Right renal pelvis (tissue), 4 donors: ENCODE measurements at places on chromosomes 16 and 17. TPM values are rescaled to one million over a fixed set of nuclear protein-coding genes. Genes with fewer than 3 reads are reported as not detected.
A peak's percentile ranks its signal among the peaks of the same experiment; 100 is the strongest.

GRCh38 chr17:38706505-38707216 is 1.6 kb downstream of the MLLT6 start:
- DNase-seq, result no peak

- no peak for DNase-seq
These were observed 825.4 kb downstream of the KCNJ18 start for GRCh38 chr17:22517716-22518115.

GRCh38 chr16:2777903-2778629 is 986 bp upstream of the ELOB start:
- peak; percentile 24 for DNase-seq

DNA sequence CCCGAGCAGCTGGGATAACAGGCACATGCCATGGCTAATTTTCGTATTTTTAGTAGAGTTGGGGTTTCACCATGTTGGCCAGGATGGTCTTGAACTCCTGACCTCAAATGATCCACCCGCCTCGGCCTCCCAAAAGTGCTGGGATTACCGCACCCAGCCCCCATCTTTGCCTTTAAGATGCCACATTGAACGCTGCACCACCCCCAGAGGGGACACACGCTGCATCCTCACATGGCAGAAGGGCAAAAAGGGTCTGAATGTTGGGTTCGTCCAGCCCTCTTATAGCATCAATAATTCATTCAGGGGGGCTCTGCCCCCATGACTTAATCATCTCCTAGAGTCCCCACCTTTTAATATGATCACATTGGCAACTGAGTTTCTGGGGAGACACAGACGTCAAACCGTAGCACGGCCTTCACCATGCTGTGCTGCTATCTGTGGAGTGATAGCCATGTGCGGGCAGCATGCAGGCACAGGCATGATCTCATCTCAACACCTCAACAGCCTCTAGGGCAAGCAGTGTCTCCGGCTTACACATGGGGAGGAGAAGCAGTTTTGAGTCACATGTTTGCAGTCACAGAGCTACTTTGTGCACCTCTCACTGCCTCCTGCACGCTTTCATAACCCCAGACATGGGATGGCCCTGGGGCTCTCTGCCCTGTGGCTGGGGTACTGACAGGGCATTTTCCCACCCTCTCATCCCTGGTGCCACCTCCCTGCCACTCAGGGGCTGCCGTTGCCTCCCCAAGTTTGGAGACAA is 30.0 kb downstream of the IL21R start:
- no peak for DNase-seq

DNA sequence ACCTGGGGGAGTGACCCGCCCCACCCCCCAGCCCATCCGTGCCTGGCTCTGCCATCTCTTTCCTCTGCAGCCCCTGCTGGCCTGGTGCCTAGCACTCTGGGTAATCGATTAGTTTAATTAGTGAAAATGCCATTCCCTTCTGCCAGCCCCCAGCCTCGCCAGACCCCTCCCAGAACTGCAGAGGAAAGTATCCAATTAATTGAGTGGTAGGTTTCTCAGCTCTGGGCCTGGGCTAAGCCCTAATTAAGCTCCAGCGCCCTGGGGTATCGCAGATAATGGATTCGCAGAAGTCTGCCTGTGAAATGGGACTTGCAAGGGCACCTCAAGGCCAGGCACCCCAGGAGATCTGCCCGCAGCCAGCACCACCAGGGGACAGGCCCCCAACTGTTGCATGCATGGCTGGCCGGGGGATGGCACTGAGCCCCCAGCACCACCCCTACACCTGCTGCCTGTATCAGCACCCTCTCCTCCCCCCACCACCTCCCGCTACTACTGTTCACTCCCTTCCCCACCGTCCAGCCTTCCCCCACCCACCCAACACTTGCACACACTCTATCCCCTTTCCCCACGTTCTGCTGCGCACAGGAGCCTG is 19.7 kb upstream of the SPPL2C start:
- no peak for DNase-seq

- DNase-seq, result no peak
These were observed 23.0 kb upstream of the CHMP6 start for GRCh38 chr17:80968602-80969029.

TEKT5 gene
- polyA plus RNA-seq, result not detected

RNF227 gene
- 5.7 TPM for polyA plus RNA-seq

CACNG1 gene
- not detected for polyA plus RNA-seq

DNA sequence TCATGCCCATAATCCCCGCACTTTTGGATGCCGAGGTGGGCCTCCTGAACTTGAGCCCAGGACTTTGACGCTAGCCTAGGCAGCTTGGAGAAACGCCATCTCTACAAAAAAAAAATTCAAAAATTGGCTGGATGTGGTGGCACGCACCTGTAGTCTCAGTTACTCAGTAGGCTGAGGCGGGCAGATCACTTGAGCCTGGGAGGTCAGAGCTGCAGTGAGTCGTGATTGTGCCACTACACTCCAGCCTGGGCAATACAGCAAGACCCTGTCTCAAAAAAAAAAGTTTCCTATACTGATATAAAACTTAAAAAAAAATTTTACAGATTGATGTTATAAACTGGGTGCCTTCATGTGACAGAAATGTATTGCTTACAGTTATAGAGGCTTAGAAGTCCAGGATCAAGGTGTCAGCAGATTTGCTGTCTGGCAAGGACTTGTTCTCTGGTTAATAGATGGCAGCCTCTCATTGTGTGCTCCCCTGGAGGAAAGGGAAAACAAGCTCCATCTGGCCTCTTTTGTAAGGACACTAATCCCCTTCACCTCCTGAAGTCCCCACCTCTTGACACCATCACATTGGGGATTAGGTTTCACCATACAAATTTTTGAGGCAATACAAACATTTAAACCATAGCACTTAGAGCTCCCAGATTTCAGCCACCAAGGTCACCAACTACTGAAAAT is 8.5 kb upstream of the CES3 start:
- no peak for DNase-seq

TMEM100 gene
- polyA plus RNA-seq, result 62.3 TPM

KDM6B gene
- 22.1 TPM for polyA plus RNA-seq

DNA sequence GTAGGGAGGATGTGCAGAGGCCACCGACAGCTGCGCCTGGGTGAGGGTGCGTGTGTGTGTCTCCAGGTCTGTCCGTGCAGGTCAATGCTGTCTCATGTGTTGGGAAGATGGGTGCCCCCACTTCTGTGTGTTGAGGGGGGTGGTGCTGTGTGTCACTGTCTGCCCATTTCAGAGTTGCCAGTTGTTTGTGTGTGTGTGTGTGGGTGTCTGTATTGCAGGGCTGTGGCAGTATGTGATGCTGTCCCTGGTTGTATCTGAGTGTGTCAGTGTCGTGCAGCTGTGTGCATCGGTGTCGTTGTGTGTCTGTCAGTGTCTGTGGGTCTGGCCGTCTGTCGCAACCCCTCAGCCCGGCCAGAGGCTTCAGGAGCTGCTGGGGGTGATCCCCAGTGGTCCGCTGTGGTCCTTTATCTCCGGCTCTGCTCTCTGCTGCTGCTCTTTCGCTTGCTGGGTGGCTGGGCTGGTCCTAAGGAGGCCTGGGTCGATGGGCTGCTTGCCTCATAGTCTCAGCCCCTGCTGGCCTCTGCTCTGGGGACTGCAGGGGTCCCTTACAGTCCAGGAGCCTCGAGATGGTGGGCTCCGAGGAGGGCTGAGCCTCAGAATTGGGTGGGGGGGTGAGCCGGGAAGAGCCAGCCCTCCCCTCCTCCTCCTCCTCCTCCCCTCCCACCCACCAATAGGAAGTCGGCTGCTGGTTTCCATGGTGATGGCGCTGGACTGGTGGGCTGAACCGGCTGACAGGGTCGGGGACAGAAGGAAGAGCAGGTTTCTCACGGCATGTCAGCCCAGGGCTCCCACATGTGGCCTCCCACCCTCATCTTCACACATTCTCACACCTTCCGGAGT is at the start of gene TSPOAP1:
Gene TSPOAP1, minus strand, starts transcription at position 601 of the 840 bp plus-strand sequence. CDS start 875 bp downstream, outside the sequence.
- no peak for DNase-seq

DNA sequence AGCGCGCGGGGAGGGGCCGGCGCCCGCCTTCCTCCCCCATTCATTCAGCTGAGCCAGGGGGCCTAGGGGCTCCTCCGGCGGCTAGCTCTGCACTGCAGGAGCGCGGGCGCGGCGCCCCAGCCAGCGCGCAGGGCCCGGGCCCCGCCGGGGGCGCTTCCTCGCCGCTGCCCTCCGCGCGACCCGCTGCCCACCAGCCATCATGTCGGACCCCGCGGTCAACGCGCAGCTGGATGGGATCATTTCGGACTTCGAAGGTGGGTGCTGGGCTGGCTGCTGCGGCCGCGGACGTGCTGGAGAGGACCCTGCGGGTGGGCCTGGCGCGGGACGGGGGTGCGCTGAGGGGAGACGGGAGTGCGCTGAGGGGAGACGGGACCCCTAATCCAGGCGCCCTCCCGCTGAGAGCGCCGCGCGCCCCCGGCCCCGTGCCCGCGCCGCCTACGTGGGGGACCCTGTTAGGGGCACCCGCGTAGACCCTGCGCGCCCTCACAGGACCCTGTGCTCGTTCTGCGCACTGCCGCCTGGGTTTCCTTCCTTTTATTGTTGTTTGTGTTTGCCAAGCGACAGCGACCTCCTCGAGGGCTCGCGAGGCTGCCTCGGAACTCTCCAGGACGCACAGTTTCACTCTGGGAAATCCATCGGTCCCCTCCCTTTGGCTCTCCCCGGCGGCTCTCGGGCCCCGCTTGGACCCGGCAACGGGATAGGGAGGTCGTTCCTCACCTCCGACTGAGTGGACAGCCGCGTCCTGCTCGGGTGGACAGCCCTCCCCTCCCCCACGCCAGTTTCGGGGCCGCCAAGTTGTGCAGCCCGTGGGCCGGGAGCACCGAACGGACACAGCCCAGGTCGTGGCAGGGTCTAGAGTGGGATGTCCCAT is 232.8 kb downstream of the SEC14L1 start:
- DNase-seq, result no peak

CD300H gene
- not detected for polyA plus RNA-seq

DNA sequence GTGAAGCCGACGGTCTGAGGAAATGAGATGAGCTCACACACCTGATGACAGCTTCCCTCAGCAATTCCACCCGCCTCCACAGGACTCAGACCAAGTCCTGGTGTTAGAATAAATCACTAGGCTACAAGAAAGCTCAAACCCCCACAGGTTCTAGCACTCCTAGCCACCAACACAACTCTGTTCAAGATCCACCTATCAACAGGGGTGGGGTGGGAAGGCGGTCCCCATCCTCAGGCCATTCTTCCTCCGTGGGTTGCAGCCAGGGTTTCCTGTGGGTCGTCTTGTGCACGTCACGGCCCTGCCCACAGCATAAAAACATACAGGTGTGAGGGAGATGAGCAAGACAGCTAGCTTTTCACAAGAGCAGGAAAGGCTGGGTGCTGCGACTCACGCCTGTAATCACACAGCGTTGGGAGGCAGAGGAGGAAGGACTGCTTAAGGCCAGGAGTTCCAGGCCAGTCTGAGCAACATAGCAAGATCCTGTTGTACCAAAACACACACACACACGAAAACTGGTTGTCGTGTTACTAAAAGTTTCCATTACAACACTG is 81.1 kb downstream of the ANKRD11 start:
- no peak for DNase-seq
